ENCODE measurements at places on chromosomes 3 and 15.
A peak's percentile ranks its signal among the peaks of the same experiment; 100 is the strongest.

GRCh38 chr3:40613306-40613705 is 88.5 kb downstream of the ZNF621 start:
- no peak for DNase-seq

DNA sequence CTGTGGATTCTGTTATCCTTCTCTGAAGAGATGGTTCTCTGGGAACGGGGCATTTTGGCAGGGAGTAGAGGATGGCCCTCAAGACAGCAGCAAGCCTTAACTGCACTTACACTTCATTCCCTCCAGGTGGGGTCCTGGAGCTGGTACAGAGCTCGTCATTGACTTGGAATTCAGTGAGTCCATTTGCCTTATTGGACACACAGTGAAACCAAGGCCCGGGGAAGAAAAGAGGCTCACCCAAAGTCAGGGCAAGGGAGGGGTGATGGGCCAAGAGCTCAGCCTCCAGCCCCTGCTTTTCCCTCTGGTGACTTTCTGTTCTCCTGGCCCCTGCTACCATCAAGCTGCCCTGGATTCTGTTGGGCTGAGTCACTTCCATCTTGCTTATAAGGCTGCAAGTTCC is 125.6 kb downstream of the ETFA start:
- DNase-seq: peak; percentile 31

- DNase-seq: peak; percentile 67
Measured at GRCh38 chr3:125150525-125151441, 61.8 kb downstream of the SLC12A8 start.

DNA sequence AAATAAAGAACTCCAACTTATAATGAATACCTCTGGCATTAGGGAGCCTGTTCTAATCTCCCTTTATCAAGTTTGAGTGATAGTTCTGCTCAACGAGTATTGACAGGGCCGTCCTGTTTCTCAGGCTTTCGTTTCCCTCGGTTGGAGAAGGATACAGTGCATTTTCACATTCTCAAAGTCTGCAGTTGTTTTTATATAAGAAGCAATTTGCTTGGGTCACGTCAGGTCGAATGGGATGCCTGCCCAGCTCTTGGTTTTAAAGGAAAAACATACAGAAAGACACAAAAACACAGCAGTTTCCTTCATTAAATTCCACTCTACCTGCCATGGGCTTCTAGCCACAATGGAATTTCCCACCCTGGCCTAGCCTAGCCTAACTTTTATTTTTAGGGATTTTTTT is 366.3 kb downstream of the TIGIT start:
- no peak for DNase-seq

DNA sequence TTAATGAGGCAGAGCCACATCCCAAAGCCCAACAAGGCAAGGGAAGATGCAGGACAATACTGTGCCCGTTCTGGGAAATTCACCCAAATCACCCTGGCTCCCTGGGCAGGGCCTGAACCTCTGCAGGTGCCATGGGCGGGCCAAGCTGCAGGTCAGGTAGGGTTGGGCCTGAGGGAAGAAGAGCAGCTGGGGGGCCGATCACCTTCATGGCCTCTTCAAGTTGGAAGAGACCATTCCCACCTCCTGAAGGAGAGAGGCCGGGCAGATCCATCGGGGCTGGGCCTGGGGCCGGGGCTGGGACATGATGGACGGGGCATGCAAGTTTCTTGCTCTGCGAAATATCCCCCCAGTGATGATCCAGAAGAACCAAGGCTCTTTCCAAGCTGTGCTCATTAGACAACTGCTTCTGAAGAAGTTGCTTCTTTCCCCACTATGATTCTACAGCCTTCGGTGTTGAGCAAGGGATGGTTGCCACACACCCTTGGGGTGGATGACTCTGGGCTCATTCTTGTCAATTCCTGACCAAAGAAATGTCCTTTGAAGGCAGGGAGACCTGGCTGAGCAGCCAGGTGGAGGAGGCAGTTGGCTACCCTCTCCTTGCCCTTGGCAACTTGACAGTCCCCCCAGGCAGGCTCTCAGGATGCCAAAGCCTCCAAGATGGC is 38.2 kb downstream of the KLHL25 start:
- DNase-seq: peak; percentile 16

GRCh38 chr15:66108483-66109265 is 144.9 kb downstream of the MEGF11 start:
- DNase-seq: no peak

GRCh38 chr15:51499379-51499976 is 123.1 kb downstream of the DMXL2 start:
- peak; percentile 18 for DNase-seq

- DNase-seq: no peak
Measured at GRCh38 chr3:153513236-153513635, 351.2 kb downstream of the RAP2B start.

Measured in AML-193 (cell line).